ENCODE measurements at places on chromosomes 2 and 18.
A peak's percentile ranks its signal among the peaks of the same experiment; 100 is the strongest.

- peak; percentile 65 for DNase-seq
Measured at GRCh38 chr18:8654503-8655451, 45.5 kb downstream of the RAB12 start.

DNA sequence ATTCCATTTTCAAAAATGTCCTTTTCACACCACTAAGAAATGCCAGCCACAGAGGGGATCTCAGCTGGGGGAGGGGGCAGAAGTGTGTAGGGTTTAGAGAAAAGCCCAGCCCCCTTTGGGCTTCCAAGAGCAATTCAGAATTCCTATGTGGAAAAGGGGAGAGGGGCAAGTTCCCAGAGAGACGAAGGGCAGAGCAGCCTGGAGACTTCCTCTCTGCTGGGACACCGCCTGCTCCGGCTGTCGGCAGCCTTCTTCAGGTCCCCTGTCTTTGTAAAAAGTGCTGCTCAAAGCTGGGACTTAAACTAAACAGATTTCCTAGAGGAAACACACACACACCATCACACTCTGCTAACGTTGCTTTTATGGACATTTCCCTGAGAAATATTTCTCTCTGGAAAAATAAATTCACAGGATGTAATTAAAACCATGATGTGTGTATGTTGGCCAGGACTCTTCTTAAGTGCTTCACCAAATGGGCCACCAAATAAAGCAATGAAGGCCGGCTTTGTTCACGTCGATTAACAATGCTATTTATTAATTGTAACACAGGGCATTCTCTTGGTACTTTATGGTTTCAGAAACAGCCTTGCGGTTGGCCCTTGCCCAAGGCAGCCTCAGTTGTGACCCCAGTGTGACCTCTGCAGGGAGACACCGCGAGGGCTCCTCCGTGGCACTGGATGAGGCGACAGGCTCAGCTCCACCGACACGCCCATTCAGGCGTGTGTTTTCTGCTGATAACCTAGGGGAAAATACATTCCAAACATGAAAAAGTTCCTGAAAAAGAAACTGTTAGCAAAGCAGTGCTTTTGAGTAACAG is 5.6 kb upstream of the ASB1 start:
- DNase-seq, result peak; percentile 90

GRCh38 chr2:151789055-151789834 is 39.0 kb downstream of the ARL5A start:
- DNase-seq, result peak; percentile 74

DNA sequence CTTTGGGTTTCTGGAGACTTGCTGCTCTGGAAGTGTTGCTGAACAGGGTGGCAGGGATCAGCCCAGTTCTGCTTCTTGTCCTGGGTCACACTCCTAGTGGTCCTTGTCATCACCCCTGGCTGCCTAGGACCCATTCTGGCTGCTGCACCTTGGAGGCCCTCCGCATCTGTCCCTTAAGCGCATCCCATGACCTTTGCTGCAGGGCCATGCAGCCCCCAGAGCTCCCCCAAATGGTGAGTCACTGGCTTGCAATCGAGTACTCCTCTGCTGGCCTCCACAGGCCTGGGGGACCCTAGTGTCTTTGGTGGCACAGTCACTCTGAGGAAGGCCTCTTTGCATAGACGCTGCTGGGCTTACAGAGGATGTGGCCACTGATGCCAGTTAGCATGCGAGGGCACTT is 188.5 kb downstream of the ASB1 start:
- no peak for DNase-seq

DNA sequence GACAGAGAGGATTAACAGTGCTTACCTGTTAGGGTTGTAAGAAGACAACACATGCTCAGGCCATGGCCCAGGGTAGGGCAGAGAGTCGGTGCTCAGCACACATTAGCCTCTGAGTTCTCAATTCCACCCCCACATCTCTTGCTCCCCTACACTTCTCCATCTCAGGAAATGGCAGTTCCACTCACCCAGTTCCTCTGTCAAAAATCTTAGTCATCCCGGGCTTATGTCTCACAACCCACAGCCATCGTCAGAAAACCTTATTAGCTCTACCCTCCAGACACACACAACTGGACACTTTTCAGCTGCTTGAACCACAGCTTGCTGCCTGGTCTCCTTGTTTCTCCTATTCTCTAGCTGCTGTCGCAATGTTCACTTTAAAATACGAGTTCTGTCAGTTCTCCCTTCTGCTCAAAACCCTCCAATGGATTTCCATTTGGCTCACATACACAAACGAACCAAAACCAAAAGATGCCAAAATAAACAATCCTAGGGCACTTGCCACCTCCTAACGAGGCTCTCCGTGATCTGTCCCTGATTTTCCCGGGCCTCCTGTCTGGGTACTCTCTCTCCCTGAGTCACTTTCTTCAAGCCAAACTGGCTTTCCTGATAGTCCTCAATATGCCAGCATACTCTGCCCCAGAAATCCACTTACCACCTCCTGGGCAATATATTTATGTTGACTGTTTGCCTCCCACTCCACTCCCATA is 89.7 kb downstream of the KCTD1 start:
- DNase-seq, result peak; percentile 25

GRCh38 chr2:48433682-48434081 is 96.3 kb upstream of the STON1 start:
- no peak for DNase-seq

DNA sequence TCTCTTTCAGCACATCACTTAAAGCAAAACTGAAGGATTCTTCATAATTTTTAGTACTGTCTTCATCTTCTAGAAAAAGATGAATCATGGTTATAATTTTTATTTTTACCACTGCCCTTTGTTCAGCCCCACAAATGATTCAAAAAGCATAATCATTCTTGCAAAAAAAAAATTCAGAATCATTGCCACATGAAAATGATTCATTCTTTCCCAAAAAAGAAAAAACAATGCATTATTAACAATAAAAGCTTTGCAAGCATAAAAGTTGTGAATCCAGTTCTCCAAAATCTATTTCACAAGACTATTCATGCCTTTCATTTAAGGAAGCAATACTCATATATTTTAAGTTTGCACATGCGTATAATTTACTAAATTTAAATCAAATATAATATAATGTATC is 204.8 kb downstream of the RBM43 start:
- DNase-seq, result no peak

GRCh38 chr2:27720004-27720551 is 51.4 kb upstream of the MRPL33 start:
- DNase-seq, result no peak

DNA sequence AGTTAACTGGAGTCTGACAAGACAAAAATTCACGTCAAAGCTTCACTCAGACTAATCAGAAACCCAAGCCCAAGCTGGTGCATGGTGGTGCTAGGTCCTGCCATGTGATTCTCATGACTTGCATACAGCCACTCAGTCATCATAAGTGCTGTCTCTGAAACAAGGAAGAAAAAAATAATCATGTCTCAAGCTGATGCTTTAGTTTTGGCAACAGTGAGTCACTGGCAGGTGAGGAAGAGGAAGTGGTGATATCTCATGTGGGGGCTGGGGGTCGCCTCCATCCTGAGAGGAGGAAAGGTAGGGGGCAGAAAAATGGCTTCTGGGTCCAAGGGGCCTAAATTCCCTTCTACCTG is 136.3 kb downstream of the TMEM163 start:
- DNase-seq, result no peak

All from hematopoietic multipotent progenitor cell treated with erythropoietin and hydrocortisone succinate and interleukin-3 and kit ligand, for 6 days (in vitro differentiated cells).